ENCODE measurements at places on chromosomes 7 and 10.

DNA sequence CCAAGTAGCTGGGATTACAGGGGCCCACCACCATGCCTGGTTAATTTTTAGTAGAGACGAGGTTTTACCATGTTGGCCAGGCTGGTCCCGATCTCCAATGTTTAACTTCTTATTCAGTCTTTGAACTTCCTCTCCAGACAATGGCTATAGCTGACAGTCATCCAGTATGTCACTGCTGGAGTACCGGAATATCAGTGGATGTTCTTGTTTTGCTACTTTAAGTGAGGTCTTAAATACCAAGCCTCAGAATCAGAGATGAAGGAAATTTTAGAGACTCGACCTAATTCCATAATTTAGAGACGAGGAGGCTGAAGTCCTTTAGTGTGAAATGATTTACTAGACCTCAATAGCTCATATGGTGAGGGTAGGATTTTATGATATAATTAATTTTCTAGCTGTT, 294.8 kb upstream of the KLF6 start:
- no peak for DNase-seq

DNA sequence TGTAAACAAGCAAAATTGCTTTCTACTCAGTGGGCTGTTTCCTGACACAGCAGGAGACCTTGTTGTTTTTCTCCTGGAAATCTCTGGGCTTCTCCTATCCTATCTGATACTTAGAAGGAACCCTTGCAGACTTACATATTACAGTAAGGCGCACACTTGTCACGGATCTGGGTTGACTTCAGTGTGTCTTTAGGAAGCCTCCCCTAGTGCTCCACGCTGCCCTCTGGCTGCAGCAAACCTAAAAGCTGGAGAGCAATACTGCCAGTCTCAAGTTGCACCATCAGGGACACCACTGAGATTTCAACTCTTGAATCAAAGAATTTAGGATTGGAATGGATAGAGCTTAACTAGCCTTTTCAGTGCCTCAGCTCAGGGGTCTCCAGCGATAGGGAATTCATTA, 495.3 kb downstream of the LRMDA start:
- no peak for DNase-seq

DNA sequence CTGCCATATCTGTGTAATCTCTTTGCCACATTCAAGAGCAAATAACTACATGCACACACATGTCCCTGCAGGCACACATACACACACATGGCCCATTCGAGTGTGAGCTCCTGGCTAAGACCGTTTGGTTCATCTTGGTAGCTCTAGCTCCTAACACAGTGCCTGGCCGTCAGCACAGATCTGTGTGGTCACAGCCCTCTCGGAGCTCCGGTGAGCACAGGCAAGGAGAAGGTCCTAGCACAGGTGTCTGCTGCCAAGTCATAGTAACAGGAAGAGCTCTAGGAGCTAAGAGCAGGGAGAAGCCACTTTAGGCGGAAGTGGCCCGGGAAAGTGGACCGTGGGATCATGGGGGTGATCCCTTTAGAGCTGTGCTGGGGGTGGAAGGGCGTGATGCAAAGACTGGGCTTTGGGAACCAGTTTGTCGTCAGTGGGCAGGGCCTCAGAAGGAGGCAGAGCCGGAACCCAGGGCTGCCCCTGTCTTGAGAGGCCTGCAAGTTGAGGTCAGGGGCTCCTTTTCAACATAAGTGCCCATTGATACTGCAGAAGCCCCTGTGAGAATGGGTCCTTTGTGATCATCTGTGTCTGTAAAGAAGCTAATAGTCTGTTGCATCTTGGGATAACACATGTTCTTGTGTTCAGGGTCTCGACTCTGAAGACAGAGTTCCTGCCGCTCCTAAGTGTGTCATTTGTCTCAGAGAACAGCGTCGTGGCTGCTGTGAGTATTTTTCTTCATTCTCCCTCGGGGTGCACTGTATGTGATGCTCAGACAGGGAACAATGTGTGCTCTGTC, 16.6 kb upstream of the ARPC1B start:
- DNase-seq = no peak

DNA sequence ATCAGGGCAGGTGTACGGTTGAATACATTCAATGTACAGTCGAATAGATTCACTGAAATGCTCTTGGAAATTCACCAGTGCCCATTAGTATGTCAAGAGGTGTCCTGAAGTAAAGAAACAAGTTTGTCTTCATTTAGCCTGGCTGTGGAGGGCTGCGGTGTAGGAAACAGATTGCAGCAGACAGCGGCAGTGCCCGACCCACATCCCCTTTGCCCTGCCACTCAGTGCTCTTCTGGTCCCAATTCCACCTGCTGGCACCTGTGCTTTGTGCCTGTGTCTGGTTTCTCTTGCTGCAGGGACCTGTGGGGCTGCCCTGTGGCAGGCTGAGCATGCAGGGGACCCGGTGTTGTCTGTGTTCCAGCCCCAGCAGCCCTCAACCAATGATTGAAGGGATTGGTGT, 183.7 kb downstream of the RPS24 start:
- no peak for DNase-seq

- no peak for DNase-seq
Observed at GRCh38 chr10:111128331-111129180, 51.7 kb downstream of the ADRA2A start.

DNA sequence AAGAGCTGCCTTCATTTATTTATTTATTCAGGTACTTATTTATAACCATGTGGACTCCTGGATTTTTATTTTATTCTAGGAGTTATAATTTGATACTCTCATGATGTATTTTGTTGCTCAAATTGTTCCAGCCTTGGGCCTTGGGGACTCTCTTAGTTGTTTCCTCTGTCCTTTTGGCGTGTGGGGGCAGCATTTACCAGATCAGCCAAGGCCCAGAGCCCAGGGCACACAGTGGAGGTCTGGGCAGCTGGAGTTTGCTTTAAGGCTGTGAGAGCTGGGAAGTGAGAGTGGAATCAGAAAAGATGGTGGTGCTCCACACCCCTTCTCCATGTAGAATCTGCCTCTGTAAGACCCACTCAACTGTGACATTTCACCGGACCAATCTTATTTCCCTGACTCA, 398.9 kb downstream of the RPS24 start:
- no peak for DNase-seq

GRCh38 chr7:158356454-158356853, 231.2 kb downstream of the PTPRN2 start:
- DNase-seq = no peak

- DNase-seq = no peak
Observed at GRCh38 chr7:158448430-158449100, 139.1 kb downstream of the PTPRN2 start.

- no peak for DNase-seq
Observed at GRCh38 chr10:100138921-100139496, 46.8 kb downstream of the ERLIN1 start.

DNA sequence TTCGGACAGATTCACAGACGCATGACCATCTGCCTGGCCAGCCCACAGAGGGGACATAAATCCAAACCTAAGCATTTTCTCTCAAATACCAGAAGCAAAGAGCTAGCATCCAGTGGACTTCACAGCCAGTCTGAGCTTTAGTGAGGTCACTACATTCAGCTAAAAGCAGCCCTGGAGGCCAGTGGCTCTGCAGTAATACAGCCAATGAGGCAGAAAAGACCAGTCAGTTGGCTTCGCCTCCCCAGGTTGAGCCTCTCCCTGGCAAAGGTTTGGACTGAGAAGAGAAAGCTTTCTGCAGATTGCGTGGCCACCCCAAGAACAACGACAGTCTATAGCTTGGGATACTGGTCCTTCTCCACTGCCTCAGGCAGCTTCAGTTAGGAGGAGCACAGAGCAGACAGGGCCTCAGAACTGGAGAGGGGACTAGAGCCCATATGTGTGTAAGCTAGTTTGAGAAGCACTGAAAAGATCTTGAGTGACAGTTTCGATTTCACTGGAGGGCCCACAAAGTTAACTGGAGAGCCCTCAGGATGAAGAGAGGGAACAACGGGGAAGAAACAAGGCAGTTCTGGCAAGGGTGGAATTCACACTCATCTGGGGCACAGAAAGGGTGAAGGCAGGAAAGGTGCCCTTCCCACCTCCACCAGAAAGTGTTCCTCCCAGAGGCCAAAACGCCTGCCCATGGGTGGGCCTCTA, 3.8 kb downstream of the WDR91 start:
- no peak for DNase-seq

DNA sequence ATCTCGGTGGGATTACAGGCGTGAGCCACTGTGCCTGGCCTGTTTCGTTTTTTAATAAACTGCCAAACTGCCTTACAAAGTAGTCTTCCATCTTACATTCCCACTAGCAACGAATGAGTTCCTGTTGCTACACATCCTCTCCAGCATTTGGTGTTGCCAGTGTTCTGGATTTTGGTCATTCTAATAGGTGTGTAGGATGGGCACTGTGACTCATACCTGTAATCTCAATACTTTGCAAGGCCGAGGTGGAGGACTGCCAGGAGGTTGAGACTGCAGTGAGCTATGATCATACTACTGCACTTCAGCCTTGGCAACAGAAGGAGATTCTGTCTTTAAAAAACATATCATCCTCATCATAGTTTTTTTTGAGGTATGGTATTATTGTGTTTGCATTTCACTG, 21.4 kb upstream of the RSBN1L start:
- DNase-seq = no peak

- peak; percentile 24 for DNase-seq
Observed at GRCh38 chr7:141550386-141551093, 670 bp upstream of the AGK start.

DNA sequence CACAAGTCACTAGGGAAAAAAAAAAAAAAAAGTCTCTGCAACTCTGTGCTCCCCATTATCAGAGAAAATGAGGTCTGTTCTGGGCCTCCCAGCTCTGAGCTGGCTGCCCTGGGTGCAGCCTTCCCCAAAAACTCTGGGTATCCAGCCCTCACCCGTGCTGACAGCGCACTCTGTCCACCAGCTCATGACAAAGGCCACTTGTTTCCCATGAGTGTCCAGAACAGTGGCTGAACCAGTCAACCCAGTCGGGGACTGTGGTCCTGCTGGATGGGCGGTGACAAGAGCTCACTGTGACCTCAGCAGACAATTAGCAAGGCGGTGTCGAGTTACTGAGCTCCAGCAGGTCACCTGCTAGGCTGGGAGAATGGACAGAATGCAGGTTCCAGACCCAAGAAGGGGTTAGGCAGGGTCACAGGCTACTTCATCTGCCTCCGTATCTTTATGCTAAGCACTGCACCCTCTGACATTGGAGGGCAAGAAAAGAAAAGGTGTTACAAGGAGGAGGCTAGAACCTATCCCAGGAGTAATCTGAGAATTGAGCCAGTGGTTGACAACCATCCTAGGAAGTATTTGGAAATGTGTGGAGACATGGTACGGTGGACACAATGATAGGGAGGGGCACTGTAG, 37.2 kb downstream of the DLG5 start:
- DNase-seq = no peak

- DNase-seq = no peak
Observed at GRCh38 chr10:52378124-52378523, 64.0 kb downstream of the DKK1 start.

DNA sequence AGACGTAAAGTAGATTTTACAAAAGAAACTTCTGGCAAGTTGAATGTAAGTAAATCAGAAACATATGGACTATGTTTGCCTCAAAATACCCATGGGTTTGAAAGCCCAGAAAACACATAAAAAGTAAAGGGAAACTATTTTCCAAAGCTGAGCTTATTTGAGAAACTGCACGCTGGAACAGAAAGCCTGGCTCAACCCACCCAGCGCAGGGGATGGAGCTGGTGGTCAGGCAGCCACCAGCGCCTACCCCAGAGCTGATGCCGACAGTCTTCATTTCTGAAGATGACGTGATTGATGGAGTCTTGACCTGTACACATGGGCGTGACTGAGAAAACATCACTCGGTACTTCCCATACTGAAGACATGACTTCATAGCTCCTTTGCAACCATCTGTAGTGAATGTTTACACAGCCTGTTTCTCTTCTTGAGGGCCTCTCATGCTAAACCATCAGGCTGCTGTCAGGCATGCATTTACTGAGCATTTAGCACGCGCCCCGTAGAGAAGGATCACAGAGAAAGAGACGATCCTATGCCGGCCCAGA, 232.6 kb upstream of the AUTS2 start:
- DNase-seq = peak; percentile 37

- DNase-seq = no peak
Observed at GRCh38 chr7:144038887-144039286, 9.9 kb upstream of the OR2A5 start.

DNA sequence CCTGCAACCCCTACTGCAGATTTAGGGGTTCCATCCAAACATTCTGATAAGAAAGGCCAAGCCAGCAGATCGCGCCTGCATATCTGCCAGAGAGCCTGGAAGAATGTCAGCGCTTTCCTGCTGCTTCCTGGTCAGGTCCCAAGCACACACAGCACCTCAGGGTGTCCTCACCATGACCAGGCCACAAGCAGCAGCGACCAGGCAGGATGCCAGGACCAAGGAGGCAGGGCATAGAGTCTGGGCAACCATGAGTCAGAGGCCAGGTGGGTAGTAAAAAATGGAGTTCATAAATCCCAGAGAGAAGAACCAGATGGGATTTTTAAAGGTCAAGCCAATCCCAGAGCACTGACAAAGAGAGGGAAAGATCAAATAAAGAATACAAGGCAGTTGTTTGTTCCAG, 5.5 kb upstream of the FAM131B start:
- no peak for DNase-seq

GRCh38 chr10:51960494-51960895, 261.1 kb upstream of the CSTF2T start:
- no peak for DNase-seq

GRCh38 chr10:5575482-5576153, 50.9 kb downstream of the CALML3 start:
- no peak for DNase-seq

- DNase-seq = no peak
Observed at GRCh38 chr10:86586516-86586915, 64.9 kb upstream of the WAPL start.

DNA sequence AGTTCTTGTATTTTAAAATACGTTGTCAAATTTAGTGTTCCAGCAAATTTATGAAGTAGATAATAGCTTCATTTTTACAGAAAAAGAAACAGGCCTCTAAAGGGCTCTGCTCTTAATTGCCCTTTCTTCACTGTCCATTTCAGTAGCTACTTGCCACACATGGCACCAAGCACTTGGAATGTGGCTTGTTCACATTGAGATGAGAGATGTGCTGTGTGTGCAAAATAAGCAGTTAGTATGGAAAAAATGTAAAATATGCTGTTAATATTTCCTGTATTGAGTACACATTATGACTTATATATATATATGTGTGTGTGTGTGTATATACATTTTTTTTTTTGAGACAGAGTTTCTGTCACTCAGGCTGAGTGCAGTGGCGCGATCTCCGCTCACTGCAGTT, 19.5 kb downstream of the RBM33 start:
- no peak for DNase-seq

- no peak for DNase-seq
Observed at GRCh38 chr7:18666107-18666728, 170.7 kb downstream of the HDAC9 start.

DNA sequence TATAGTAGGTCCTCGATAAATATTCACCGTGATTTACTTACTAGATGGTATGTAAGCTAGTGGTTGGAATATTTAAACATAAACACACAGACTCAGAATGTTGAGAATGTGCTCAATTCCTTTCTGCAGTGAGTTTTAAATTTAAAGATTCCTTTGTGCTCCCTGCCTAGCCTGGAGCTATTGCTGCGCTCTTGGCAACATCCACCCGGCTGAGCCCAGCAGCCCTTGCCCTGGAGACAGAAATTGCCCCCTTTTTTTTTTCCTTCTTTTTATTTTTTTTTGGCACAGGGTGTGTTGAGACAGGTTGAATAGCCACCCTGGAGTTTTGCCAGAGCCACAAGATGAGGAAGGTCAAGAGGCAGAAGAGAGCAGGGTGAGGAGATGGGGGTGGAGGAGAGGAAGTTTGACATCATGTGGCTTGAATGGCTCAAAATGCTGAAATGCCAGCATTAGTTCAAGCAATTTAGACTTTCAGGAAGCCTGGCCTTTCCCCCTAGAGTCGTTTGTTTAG, 180.8 kb downstream of the PRKCQ start:
- no peak for DNase-seq

- DNase-seq = no peak
Observed at GRCh38 chr10:62079885-62080559, 178.5 kb downstream of the ARID5B start.

Measured in brain pericyte (primary cell).